Suprapubic skin (tissue), 4 donors: ENCODE measurements at places on chromosomes 6 and 20. TPM values are rescaled to one million over a fixed set of nuclear protein-coding genes. Genes with fewer than 3 reads are reported as not detected.

DNA sequence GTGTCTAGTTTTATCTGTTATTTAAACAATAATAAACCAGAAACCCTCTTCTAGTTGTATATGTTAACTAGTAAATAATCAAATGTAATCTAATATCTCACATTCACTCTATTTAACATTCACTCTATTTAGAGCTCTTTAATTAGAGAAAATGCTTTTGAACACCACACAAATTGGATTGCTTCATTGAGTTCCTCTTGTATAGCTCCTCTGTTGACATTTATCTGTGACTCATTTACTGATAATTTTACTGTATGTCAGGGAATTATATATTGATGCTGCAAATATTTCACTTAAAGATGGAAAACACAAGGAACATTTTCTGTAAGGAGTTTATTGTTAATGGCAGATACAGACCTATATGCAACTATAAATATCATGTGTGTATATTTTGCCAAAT is 594.6 kb downstream of the COL12A1 start:
- DNase-seq, result no peak
- no peaks in the 10 kb centered on the region for H3K36me3 ChIP-seq
- no peaks in the 10 kb centered on the region for H3K27me3 ChIP-seq
- H3K4me1 ChIP-seq, result no peaks in the 10 kb centered on the region
- no peak overlapping the region for H3K27ac ChIP-seq
- no peak overlapping the region for H3K4me3 ChIP-seq

The TREML1 gene
- total RNA-seq, result not detected

DNA sequence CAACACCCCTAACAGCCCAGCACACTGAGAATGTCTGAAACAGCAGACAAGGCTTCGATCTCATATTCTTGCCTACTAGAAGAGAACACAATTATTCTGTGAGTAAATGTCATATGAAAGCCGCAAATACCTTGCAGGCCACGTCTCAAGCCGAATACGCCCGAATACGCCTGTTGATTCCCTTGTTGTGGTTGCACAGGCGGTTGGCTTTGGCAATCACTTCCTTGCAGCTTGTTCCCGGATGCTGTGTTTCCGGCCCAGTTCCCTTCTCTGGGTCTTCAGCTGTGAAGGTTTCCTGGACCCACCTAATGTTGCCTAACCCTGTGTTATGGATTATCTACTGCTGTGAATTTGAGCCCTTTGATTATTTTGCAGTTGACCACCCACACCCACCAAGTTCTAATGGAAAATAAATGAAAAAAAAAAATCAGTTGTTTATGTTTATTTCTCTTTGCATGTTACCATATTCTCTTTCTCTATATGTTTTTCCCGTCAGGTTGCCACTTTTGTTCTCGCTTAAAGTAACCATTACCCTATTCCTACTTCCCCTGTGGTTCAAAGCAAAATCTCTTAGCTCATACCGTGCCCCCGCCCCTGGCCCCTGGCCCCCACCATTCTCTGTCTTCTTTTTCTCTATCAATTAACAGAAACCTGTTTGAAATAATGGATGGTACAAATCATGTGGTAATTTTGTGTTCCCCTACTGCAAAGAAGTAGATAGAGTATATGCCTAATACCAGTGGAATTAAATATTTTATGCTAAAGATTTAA is 172.4 kb downstream of the ADGB start:
- peak overlapping the region; percentile 11 for H3K4me3 ChIP-seq
- H3K27me3 ChIP-seq, result no peaks in the 10 kb centered on the region
- no peaks in the 10 kb centered on the region for H3K4me1 ChIP-seq
- H3K36me3 ChIP-seq, result no peaks in the 10 kb centered on the region
- peak; percentile 80 for DNase-seq

GRCh38 chr6:162177746-162178145 is 549.8 kb downstream of the PRKN start:
- no peaks in the 10 kb centered on the region for H3K4me1 ChIP-seq
- DNase-seq, result no peak
- H3K27me3 ChIP-seq, result no peaks in the 10 kb centered on the region

The TPD52L1 gene
- 202 TPM for total RNA-seq

DNA sequence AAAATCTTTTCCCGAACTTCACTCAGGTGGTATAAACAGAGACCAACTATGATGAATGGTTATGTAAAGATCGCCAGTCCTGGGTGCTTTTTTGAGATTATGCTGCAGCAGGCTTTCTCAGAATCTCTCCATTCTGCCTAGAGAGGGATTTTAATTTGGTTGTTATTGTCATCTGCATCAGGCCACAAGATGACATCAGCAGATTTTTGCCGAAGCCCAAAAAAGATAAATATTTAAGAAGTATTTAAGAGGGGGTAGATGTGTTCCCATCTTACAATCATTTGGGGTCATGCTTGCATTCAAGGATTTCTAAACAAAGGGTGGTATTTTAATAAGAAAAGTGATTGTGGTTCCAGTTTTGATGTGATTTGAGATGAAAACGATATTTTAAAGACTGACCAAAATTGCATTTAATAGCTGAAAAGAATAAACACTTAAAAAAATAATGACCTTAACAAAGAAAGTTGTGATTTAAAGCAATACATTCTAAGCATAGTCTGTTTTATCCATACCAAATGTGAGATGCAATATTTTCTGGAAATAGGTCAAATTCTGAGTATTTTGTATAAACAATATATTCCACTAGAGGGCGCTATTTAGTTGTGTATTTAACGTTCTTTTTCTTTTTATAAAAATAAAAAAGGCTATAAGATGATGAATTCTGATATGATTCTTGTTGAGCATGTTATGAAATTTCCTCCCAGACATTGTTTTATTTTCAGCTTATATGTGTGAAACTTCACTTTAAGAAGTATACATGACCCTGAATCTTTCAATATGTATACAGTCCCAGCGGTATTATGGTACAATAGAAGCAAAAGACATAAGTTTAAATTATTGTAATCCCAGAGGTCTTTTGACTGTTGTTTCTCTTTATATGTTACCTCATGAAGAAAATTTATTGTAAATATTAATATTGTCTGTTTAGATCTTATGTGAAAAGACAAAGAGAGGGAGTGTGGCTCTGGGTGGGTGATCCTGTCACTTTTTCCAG is 51.0 kb upstream of the ZFP64 start:
- H3K27ac ChIP-seq, result no peak overlapping the region
- DNase-seq, result no peak
- H3K4me3 ChIP-seq, result no peak overlapping the region
- peaks cover 7% of the 10 kb centered on the region for H3K27me3 ChIP-seq
- H3K36me3 ChIP-seq, result no peaks in the 10 kb centered on the region

The CNR1 gene
- 3.7 TPM for total RNA-seq

DNA sequence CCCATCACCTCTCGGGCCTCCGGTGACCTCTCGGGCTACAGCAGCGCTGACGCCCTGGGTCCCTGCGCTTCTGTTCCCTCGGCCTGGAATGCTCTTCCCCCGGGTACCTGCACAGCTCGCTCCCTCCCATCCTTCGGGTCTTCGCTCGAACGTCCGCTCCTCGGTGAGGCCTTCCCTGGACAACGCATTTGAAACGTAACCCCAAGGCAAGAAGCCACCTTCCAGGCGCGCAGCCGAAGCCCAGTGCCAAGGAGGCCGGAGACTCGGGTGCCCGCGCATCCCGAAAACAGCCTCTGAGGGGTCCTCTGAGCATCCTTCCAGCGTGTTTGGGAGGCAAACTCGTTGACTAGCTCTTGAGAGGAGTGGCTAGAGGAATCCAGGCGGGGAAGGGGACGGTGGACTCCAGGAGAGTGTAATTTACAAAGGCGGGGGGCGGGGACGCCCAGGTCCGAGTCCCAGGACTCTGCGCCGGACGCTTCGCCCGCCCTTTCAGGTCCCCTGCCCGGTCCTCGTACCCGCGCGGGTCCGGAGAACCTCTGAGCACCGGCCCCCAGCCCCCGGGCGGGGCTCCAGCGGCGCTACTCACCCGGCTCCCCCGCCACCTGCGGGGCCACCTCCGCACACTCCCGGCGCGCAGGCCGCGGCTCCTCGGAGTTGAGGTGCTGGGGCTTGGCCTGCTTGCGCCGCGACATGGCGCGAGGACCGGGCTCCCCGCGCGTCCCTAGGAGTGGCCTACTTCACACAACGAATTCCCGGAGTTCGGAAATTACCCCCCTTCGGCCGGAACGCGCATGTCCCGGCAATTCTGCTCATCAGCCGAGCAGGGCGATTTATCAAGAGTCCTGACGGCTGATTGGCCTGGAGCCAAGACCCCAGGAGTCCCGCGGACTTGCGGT is 86.8 kb downstream of the ZFP64 start:
- no peak for DNase-seq
- H3K4me3 ChIP-seq, result peak overlapping the region; percentile 60
- no peak overlapping the region for H3K27ac ChIP-seq
- H3K27me3 ChIP-seq, result peaks cover 26% of the 10 kb centered on the region
- H3K4me1 ChIP-seq, result peaks cover 34% of the 10 kb centered on the region
- H3K36me3 ChIP-seq, result no peaks in the 10 kb centered on the region

- no peaks in the 10 kb centered on the region for H3K27me3 ChIP-seq
- no peaks in the 10 kb centered on the region for H3K36me3 ChIP-seq
- H3K4me1 ChIP-seq, result no peaks in the 10 kb centered on the region
- no peak overlapping the region for H3K4me3 ChIP-seq
- DNase-seq, result no peak
- H3K27ac ChIP-seq, result no peak overlapping the region
Observed at GRCh38 chr6:46135176-46135575, 5.4 kb downstream of the ENPP4 start.
